IMR-90 (cell line): ENCODE measurements at places on chromosomes 3 and 15. TPM values are rescaled to one million over a fixed set of nuclear protein-coding genes. Genes with fewer than 3 reads are reported as not detected.

- no peak for DNase-seq
Measured at GRCh38 chr3:46912986-46913385, 35.5 kb downstream of the PTH1R start.

DNA sequence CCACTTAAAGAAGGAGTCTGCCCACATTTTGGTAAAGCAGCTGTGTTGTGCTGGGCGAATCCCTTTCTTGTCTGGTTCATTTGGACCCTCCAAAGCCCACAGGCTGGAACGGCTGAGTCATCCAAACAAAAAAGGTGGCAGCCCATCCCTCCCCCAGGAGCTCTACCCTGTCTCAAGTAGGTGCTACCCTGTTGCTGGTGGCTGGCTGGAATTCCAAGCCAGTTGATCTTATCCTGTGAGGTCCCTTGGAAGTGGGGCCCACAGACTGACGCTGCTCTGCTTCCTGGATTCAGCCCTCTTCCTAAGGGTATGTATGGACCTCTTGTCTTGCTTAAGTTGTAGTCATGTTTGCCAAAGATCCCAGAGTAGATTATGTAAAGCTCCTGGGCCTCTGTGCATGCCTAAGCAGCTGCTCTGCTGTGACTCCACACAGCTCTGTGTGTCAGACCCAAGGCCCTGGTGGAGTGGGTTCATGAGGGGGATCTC, 44.5 kb downstream of the CCR1 start:
- no peak for DNase-seq

DNA sequence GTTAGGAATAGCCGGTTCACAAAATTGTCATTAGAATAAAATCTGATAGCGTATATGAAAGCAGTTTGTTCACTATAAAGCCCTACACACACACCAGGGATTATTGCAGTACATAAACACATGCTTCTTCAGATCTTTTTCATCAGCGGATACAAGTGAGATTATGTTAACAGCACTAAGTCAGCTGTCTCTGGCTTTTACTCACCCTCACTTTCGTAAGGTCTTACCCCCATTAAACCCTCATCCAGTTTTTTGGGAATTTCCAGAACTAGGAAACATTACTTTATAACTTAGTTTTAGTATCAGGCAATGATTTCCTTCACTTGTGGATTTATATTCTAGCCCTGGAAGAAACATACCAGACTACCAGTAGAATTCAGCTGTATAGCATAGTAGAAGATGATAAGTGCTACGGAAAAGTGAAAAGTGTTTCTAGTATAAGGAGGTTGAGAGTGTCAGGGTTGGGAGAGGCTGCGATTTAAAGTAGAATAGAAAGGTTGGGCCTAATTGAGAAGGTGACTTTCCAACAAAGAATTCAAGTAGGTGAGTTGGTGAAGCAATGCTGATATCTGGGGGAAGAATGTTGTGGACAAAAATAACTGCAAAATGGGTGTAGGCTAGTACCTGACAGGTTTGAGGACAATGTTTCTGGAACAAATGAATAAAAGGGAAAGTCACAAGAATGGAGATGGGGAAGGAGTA, 22.7 kb downstream of the TMEM207 start:
- DNase-seq = no peak

DNA sequence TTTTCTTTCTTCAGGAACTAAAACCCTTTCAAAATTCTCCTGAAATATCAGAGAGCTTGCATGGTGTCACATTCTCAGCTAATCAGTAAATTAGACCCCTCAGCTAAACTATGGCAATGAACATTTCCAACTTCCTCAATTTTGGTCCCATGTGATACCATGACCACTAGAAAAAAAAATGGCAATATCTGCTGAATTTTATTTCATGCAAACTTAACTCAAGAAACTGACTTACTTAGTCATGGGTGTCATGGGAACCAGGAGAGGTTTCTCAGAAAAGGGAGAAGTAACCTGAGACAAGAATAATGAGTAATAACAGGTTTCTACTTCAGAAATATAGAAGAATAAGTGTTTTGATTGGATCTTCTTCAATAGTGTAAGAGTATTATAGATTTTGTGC, 784.6 kb upstream of the ALCAM start:
- DNase-seq = no peak

- no peak for DNase-seq
Measured at GRCh38 chr15:98076021-98076816, 115.7 kb downstream of the ARRDC4 start.

- no peak for DNase-seq
Measured at GRCh38 chr3:13233487-13234485, 160.6 kb upstream of the IQSEC1 start.

DNA sequence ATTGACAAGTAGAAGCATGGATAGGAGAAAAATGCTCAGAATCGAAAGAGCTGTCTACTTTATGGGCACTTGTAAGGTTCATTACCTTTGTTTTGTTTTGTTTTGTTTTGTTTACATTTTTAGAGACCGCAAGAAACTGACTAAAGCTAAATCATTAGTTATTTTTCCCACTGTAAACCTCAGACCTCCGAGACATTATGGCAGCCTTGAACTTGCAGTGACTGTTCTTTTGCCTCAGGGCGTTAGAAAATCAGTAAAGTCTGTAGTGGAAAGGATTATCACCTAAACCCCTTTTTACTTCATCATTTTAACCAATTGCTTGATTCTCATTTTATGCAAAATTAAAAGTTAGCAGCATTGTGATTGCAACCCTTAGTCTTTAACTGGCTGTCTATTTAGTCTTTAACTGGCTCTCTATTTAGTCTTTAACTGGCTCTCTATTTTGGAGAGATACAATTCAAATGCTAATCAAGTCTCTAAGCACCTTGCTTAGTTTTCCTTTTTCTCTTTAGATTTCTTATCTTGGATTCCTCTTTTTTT, 383.3 kb upstream of the ROBO2 start:
- DNase-seq = no peak

DNA sequence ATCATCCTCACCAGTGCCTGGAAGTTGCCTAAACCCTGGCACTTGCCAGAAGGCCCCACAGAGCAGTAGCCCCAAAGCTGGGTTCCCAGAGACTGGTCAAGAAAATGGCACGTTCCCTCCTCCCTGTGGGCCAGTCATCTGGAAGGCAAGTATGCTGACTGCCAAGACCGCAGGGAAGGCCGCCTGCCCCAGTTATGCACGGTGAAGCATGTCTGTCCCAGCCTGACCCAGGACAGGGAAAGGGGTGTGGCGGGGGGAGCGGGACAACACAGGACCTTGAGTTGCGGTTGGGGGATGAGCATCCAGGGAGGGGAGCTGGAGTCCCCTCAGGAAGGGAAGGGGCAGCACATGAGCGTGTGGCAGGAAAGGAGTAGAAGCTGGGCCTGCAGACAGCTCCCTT, 33.0 kb downstream of the RBPMS2 start:
- DNase-seq = no peak

GRCh38 chr3:55487381-55488241, 505 bp upstream of the WNT5A start:
- peak; percentile 73 for DNase-seq

- DNase-seq = peak; percentile 88
Measured at GRCh38 chr15:76799760-76800159, 105.4 kb downstream of the SCAPER start.

DNA sequence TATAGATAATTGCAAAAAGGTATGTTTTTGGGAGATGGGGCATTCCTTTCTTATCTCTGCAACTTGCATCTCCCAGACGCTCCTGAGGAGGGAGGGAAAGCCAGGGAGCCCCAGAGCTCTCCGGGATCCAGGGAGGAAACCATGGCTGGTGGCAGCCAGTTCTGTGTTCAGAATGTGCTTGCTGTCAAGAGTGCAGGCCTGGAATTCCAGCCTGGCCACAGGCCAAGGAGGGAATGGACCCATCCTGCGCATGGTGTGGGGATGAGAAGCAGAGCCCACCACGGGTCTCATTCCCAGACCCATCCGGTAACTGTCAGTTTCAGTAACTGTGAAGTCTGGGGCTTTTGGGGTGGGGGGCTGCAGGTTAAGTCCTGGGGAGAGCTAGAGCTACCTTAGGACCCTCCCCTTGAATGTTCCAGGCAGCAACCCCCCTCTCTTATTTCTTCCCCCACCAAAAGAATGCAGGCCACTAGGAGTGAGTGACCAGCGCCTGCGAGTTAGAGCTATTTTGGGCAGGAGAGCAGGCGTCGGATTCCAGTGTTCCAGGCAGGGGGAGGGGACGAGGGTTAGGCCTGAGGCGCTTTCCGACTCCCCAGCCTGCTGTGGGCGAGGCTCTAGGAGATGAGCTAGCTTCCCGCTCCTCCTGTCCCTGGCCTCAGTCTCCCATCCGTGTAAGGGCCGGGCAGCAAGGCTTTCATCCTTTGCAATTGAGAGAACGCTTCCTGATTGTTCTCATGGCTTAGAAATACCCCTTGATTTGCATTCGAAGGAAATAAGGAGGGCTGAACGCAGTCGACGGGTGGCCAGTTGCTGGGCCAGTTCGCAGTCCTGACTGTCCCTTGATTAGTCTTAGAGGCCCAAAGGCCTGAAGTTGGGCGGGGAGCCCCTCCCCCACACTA, 781 bp upstream of the DAG1 start:
- peak; percentile 68 for DNase-seq

DNA sequence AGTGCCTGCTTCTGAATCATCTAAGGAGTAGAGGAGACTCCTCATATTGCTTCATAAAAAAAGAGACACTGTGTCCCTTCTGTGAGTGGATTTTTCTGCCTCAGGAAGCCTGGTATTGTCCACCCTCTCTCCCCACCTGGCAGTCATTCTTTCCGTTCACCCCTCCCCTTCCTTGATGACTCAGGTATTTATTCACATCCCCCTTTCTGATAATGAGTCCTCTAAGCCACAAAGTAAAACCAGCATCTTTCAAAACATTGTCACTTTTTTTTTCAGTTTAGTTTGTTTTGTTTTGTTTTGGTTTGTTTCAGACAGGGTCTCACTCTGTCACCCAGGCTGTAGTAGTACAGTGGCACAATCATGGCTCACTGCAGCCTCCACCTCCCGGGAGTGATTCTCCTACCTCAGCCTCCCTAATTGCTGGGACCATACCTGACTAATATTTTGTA, 65.2 kb upstream of the UBE2E1 start:
- no peak for DNase-seq

- DNase-seq = no peak
Measured at GRCh38 chr15:81024265-81024872, 23.6 kb downstream of the TLNRD1 start.

DNA sequence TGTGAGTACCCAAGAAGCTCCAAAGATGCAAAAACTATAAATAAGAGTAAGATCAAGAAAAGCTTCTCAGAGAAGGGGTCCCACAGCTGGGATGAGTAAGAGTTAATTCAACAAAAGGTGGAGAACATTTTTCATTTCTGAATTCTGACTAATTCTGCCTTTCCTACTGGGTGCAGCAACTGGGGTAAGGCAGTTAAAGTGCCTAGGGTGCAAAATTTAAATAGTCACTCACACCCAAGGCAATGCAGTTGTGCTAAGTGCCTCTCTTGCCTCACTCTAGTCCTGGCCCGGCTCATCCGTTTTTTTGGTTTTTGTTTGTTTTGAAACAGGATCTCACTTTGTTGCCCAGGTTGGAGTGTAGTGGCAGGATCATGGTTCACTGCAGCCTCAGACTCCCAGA, 240.2 kb downstream of the TP63 start:
- DNase-seq = no peak

DNA sequence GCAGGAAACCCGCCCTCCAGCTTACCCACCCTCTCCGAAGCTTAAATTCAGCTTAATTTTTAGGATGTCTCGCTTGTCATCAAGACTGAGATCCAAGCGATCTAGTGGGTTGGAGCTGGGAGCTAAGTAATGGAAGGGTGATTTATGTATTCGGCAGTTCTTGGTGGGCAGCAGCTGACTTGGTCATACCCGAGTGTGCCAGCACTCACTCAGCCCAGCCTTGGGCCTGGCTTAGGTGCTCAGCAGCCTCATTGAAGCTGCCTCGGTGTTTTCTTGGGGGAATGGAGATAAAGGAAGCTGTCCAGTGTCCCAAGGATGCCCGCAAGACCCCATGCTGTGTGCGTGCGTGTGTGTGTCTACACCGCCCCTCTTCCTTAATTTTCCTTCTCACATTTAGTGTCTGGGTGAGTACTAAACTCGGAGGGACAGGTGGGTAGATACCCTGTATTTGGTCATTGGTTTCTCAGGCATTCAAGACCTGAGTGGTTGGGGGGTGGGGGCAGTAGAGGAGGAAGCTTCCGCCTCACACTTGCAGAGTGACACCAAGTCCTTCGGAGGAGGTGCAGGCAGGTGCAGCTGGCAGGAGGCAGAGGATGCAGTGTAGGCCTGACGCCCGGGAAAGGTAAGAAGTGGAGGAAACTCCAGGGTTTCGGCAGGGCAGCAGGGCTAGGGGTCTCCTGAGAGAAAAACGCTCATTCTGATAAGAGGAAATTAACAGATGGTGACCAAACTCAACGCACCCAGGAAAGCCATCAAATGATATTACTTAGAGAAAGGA, 92.8 kb downstream of the PCSK6 start:
- DNase-seq = no peak

- no peak for DNase-seq
Measured at GRCh38 chr3:142224482-142225072, 808 bp downstream of the GK5 start.

DNA sequence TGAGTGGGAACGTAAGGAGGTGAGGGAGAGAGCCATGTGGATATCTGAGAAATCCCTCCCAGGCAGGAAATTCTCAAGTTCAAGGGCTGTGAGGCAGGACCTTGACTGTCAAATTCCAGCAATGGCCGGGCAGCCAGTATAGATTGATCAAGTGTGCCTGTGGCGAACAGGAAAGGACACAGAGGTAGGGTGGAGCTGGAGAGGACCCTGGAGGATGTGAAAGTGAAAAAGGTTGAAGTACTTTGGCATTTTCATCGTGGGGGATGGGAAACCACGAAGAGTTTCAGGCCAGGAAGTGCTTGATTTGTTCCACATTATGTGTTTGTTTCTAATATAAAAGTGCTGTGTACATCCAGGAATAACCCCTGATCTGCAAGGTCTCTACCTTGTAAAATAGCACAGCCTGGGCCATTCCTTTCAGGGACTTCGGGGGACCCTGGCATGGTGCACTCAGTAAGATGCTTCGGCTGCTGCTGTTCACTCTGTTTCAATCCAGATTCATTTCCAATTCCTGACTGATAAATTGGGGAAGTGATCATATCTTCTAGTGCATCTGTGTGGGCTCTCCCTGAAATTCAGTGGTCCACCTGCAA, 156.6 kb downstream of the MCTP2 start:
- no peak for DNase-seq

DNA sequence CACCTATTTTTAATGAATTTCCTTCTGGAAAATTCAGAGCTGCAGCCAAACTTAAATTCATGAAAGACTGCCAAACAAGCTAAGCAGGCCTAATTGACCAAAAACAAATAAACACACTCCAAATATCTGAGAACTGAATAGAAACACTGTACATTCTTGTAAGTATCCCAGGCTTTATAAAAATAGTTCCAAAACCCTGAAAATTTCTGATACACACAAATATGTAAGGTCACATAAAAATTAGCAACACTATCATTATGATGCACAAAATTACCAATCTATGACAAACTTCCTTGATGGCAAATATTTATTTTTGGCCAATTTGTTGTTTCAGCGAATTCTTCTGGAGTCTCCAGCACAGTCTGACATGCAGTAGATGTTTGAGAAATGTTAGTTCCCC, 117.9 kb upstream of the UBE2E2 start:
- DNase-seq = no peak

- DNase-seq = peak; percentile 56
Measured at GRCh38 chr3:14548321-14548729, 8.2 kb upstream of the GRIP2 start.

C3orf22 gene
- total RNA-seq = not detected in 2 replicates

MYO5C gene
- total RNA-seq = under 0.01 TPM in 2 replicates

TRPC1 gene
- total RNA-seq = 5.9 and 15.6 TPM in 2 replicates

SLC9C1 gene
- not detected in 2 replicates for total RNA-seq

TRIM42 gene
- total RNA-seq = not detected in 2 replicates

FOXL2 gene
- total RNA-seq = not detected in 2 replicates

PLSCR2 gene
- not detected in 2 replicates for total RNA-seq

TEX264 gene
- 26.9 and 30.3 TPM in 2 replicates for total RNA-seq
